Muscle of back (tissue), 13 donors: ENCODE measurements at places on chromosomes 1 and 21. TPM values are rescaled to one million over a fixed set of nuclear protein-coding genes. Genes with fewer than 3 reads are reported as not detected.

- no peak for DNase-seq
Measured at GRCh38 chr1:19407494-19408096, 77.7 kb downstream of the CAPZB start.

DNA sequence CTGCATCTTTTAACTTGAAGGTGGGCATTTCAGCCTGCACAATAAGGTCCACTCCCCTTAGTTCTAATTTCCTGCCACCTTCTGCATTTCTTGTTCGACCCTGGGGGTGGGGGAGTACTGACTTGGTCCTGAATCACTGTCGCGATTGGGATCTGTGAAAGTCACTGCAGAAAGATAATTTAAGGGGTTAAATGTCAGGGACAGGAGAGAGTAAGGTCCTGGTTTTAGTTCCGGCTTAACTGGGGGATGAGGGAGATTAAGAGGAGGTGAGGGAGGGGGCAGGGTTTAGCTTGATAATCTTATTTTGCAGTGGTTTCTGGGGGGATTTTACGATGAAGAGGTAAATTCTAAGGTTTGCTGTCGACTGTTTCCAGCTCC lies 128.1 kb downstream of the MRPS6 start:
- no peak for DNase-seq

The GJA5 gene
- 15.1 TPM for polyA plus RNA-seq

The RGS13 gene
- 0.70 TPM for polyA plus RNA-seq

The RHD gene
- polyA plus RNA-seq = 1.2 TPM
